ENCODE measurements at places on chromosomes 5 and 9.
A peak's percentile ranks its signal among the peaks of the same experiment; 100 is the strongest.

- DNase-seq = no peak
These were observed 11.6 kb downstream of the COL15A1 start for GRCh38 chr9:98955259-98955658.

DNA sequence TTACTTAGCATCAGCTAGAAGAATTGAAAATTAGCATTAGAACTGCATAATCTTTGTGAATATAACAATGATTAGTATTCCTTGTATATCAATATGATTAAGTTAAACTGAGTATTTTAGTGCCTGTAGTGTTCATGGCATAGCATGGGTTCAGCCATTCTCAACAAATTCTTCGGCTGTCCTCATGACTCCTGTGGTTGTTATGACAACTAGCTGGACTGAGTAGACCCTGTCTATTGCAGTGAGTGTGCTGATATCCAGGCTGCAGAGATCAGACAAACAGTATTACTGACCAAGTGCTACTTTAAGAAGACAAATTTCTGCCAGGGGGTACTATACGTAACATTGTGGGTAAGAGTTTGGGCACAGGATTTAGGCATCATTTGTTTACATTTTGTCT is 125.9 kb downstream of the NUDT12 start:
- DNase-seq = no peak

DNA sequence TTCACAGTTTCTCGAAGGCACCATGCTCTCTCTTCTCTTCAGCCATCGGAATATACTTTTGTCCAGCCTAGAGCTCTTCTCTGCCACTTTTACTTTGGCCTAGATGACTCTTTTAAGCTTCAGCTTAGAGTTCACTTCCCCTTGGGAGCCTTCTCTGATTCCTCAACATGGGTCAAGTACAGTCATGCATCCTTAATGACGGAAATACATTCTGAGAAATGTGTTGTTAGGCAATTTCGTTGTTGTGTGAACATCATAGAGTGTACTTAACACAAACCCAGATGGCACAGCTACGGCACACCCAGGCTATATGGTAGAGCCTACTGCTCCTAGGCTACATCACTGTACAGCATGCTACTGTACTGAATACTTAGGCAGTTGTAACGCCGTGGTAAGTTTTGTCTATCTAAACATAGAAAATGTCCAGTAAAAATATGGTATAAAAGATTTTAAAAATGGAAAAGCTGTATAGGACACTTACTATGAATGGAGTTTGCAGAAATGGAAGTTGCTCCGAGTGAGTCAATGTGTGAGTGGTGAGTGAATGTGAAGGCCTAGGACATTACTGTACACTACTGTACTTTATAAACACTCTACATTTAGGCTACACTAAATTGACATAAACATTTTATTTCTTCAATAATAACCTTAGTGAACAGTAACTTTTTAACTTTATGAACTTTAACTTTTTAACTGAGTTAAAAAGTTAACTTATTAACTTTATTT is 15.1 kb upstream of the TNFSF15 start:
- no peak for DNase-seq

DNA sequence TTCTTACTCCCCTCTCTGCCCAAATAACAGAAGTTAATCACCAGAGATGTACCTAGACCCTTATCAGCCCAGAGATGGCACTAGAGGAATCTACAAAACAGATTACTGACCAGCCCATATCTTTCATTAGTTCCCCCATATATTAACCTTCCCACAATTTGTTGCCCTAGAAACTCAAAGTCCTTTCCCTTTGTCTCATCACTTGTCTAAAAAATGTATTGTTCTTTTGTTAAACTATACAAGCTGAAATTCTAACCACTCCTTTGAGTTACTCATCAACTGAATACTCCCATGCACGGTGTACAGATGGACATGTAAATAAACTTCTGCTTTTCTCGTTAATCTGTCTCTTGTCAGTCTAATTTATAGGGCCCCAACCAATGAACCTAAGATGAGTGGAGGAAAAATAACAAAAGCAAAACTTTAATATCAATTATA is 130.9 kb downstream of the CCDC192 start:
- DNase-seq = no peak

- peak; percentile 17 for DNase-seq
These were observed 51.4 kb downstream of the PPIC start for GRCh38 chr5:122985006-122985700.

- no peak for DNase-seq
These were observed 124.7 kb upstream of the VLDLR start for GRCh38 chr9:2496934-2497333.

DNA sequence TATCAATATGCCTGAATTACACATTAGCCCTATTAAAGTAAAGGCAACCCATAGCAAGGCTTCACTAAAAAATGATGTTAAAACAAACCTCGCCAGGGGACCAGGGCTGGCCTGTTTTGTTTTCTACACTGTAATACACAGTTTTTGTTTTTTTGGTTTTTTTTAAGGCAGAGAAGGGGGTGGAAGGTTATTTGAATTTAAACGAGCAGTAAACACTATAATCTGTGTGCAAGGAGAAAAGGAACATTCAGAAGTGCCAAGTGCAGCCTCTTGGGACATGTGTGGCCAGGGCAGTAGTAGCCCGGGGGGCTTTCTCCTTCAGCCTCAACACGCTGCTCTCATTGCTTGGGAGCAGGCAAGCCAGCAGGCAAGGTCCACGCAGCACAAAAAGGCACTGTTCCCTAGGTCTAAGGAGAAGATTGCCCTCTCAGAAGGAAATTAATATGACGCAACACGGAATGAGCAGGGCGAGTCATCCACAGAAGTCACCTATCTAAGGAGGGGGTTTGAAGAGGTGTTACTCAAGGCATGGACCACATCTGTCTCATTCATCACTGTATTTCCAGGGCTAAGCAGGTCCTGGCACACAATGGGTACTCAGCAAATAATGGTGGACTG is 16.2 kb downstream of the SIL1 start:
- peak; percentile 78 for DNase-seq

- DNase-seq = no peak
These were observed 51.9 kb upstream of the SYNPO start for GRCh38 chr5:150588596-150588890.

DNA sequence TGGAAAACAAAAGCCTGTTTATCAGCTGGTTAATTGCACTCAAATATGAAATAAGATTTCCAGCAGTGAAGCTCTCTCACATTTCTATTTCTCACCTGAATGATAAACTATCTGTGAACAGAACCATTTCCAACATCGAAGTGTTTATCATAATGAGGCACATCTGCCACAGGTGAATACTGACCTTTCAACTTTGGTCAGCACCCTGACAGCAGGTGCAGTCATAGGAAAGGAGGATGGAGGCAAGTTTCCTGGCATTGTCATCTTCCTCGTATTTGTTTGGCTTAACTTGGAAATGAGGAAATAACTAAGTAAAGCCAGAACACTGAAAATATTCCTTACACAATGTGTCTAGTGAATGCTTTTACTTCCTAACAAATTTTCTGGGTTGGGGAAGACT is 716.4 kb downstream of the NR2F1-AS1 start:
- DNase-seq = no peak

- peak; percentile 55 for DNase-seq
These were observed 379.8 kb downstream of the TRIM36 start for GRCh38 chr5:114789773-114790402.

DNA sequence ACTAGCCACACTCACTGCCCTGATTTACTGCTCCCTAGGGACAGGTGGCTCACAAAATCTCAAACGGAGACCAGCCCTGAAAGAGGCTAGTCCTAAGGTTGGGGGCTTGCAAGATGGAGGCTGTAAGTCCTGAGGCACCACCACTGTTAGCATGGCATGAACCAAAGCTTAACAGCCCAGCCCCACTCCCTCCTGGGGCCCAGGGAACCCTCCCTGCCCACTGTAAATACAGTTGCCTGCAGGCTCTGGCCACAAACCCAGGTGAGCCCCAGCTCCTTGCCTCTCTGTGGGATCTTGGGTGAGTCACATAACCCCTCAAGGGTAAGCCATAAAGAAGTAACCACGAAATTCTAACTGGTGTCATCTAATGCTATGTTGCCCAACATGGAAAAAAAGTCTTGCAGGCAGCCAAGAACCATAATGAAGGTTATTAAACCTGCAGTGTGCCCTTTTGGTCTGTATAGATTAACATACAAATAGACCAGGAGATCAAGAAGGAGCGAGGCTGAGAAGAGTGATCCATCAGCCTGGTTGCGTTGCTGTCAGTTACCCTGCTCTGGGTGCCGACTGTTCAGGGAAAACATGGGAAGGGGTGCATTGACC is 1.7 kb upstream of the POMT1 start:
- peak; percentile 78 for DNase-seq

DNA sequence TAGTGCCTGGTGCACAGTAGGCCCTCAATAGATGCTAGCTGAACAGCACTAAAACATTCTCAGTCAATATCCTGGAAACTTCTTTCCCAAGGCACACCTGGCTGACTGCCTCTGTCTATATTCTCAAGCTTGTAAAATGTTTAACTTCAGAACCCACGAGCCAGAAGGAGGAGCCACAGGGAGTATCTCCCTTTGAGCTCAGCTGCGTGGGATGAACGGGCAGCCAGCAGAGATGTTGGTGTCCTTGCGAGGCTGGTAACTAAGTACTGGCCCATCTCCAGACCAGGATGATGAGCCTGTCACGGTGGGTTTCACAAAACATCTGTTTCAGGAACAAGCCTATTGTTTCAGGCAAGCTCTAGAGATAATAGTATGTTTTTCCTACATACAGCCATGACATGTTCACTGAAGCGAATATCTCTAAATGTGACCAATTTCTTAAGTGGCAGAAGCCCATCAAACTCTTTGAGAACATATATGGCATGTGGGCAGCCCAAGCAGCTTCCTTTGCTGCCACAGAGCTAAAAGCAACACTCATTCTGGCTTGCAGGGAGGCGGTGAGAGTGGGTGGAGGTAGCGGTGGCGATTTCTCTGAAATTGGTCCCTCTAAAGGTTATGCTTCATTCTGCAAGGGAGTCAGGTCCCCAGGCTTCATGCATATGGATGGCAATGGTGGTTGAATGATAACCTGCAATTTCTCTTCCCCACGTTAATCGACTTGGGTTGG is 206.2 kb downstream of the TTLL11 start:
- peak; percentile 25 for DNase-seq

- no peak for DNase-seq
These were observed 120.4 kb upstream of the CACNA1B start for GRCh38 chr9:137757139-137757538.

GRCh38 chr5:57635146-57635777 is 152.7 kb upstream of the ACTBL2 start:
- peak; percentile 4 for DNase-seq

- peak; percentile 46 for DNase-seq
These were observed 7.1 kb upstream of the PJA2 start for GRCh38 chr5:109416882-109417281.

GRCh38 chr5:56064984-56065383 is 70.2 kb upstream of the IL6ST start:
- DNase-seq = no peak
